ENCODE measurements at places on chromosomes 2 and 18.

DNA sequence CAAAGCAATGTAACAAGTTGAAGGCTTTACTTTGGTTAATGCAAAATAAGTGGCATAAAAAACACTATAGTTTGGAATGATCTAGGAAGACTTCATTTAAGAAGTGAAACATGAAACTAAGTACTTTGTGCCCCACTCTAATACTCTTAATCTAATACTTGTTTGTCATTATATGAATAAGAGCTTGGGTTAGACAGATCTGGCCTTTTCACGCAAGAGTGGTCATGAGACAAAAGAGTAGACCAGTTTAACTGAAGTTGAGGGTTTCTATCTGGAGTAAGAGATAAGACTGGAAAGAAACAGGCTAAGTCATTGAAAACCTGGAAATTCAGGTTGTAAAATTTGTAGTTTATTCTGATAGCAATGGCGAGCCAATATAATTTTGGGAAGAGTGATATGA is 2.8 kb downstream of the SLC30A6 start:
- DNase-seq, result no peak

- no peak for DNase-seq
These were observed 6.8 kb upstream of the MMADHC start for GRCh38 chr2:149594411-149594810.

DNA sequence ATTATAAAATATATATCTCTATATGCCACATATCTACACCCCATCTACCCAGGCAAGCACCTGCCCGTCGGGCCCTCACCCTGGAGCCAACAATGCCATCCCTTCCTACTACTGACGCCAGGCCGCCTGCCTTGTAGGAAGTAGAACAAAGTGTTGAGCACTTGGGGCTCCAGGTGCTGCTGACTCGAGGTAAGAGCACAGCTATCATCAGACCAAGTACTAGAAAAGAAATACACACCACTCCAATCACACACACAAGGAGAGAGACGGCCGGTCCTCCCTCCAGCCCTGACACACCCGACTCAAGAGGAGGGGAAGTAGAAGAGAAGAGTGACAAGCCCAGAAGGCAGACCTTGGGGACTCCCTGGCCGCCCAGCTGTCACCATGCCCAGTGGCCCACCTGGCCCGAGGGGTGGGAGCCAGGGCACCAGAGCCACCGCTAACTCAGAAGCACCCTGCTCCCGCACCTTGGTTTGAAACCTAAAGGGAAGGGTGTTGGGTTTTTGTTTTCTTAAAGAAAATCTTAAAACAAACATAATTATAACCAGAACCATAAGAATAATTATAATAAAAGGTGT is 64.0 kb upstream of the POMC start:
- no peak for DNase-seq

GRCh38 chr2:37782721-37783371 is 111.4 kb upstream of the CDC42EP3 start:
- no peak for DNase-seq

GRCh38 chr2:30425326-30425725 is 21.7 kb upstream of the LCLAT1 start:
- no peak for DNase-seq

DNA sequence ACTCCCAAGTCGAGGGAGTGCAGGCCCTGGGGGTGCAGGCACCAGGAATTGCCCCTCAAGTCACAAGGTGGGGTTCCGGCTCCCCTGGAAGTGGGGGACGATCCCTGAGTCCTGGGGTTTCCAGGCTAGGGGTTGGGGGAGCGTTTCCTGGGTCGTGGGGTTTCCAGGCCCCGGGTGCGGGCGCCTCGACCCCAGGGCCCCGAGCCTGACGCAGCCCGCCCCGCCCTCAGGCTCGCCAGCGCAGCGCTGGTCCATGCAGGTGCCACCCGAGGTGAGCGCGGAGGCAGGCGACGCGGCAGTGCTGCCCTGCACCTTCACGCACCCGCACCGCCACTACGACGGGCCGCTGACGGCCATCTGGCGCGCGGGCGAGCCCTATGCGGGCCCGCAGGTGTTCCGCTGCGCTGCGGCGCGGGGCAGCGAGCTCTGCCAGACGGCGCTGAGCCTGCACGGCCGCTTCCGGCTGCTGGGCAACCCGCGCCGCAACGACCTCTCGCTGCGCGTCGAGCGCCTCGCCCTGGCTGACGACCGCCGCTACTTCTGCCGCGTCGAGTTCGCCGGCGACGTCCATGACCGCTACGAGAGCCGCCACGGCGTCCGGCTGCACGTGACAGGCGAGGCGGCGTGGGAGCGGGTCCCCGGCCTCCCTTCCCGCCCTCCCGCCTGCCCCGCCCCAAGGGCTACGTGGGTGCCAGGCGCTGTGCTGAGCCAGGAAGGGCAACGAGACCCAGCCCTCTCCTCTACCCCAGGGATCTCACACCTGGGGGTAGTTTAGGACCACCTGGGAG is 12.0 kb downstream of the SIGLEC15 start:
- DNase-seq, result peak; percentile 36
